ENCODE measurements at places on chromosomes 5 and 9.

GRCh38 chr5:75522025-75522424, 10.3 kb downstream of the POLK start:
- no peak for DNase-seq

DNA sequence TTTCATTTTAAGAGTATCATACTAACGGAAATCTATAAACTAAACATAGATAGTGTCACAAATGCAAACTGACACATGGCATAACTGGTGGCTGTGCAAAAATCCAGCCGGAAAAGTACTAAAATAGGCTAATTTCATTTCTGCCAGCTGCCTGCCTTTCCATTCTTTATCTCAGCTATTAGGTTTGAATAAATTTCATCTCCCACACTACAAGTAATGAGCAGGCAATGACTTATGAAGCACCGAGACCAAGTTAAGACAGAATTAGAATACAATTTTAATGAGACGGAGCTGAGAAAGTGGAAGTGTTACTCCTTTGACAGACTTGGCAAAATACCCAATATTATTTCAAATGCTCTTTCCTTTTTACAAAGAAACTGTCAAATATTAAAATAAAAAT, 258.8 kb upstream of the ZNF608 start:
- DNase-seq = no peak

GRCh38 chr9:85528607-85529006, 213.1 kb downstream of the AGTPBP1 start:
- no peak for DNase-seq

DNA sequence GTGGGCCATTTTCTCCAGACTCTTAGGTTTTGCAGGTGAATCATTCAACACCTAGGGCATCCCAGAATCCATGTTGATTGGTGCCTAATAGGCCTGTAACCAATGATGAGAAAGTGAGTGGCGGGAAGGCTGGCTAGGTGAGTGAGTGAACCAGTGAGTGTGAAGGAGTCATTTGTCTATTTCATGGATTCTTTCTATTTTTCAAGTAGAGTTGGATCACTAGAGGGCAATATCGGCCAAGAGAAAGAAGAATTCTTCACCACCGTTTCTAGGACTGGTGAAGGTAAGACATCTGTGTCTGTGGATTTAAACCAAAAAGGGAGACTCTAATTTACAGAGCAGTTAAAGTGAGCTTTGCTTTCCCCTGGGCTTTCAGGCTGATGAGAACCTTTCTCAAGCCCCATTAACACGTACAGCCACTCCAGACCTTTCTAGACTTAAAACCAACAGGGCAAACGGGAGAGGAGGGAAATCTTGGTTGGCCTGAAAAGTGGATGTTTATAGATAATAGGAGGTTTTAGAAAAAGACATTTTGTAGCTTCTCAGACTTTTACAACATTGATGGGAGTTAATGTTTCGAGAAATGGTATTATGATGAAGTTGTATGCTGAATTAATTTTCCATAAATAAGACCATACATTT, 114.3 kb upstream of the IL12B start:
- peak; percentile 8 for DNase-seq

DNA sequence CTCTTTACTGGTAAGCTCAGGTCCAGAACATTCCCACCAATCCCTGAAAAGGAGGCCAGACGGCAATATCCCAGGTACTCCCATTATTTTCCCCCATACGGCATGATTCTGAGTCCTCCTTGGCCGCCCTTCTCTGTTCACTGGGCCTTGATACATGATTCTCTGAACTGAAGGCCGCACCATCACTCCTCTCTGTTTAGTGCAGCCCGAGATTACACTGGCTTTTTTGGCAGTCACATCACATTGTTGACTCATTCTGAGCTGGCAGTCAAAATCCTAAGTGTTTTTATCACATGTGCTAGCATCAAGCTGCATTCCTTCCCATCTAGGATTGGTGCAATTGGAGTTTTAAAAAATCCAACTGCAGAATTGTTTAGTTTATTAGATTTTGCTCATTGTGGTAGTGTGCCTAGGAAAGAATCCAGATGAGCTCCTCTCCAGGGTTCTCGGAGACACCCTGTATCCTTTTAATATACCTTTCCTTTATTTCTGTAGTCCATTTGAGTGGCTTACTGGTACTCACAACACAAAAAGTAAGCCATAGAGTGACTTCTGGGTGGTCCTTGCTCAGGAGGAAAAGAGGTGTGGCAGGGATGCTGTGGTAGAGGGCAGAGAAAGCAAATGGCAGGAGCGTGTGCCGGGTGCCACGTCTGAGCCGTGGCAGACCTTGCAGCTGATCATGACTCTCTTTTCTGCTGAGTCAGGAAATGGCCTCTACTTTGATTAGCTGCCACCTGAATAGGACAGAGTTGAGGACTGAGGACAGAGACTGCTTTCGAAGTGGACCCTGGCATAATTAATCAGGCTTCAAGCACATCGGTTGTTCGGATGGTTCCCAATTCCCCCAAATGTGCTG, 121.1 kb upstream of the IL12B start:
- DNase-seq = no peak

GRCh38 chr9:98075332-98075805, 18.8 kb downstream of the NANS start:
- DNase-seq = no peak

DNA sequence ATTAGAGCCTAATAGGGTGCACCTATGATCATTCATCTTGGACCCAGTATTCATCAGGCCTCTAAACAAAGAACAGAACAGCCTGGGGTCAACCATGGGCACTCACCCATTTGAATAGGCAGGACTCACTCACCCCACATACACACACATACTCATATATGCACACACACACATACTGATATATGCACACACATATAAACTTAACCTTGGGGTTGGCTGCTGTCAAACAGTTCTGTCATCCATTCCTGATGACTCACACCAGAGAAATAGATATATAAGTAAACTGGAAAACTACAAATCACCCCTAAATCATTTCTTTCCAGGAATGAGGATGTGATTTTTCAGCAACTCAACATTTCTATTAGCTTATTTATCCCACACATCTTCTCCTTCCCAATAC, 51.3 kb downstream of the ARL15 start:
- DNase-seq = no peak

DNA sequence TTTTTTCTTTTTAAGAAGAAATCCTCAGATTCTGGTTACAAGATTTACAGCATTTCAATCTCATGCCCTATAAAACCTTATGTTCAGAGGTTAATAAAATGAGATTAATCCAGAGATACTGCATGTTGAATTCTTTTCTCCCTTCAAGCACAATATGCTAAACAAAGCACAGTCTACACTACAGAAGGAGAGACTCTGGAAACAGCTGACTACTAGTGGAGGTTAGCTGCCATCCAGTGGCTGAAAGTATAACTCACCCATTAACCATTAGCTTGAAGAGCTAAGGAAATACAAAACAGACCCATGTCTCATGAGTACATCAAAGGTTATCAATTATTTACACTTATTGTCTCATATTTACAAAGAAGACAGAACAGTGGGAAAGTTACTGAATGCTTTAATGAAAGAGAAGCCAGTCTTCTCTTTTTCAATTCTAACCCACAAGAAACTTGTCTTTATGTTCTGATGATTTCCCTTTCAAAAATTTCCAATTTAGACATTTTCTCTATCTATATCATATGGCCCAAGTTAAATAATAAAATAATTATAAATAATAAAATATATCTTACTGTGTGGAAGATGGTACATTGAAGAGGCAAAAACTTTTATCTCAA, 12.7 kb upstream of the DNAH5 start:
- DNase-seq = peak; percentile 52

DNA sequence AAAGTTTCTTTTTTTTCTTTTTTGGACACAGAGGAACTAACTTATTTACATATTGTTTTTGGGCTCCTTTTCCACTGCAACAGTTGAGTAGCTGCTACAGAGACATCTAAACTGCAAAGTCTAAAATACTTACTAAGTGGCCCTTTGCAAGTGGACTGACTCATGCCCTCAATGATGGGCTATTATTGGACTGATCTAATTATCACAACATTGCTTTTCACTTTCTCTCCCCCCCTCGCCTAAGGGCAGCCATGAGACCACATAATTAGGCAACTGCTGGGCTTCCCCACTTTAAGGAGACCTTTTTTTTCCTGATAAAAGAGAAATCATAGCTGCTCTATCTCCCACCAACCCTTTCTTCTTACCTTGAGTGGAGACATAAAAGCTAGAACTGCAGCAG, 47.0 kb downstream of the PLK2 start:
- DNase-seq = no peak

GRCh38 chr5:152309926-152310450, 95.1 kb downstream of the NMUR2 start:
- DNase-seq = no peak

- DNase-seq = no peak
Measured at GRCh38 chr5:81393430-81393782, 528 bp downstream of the ACOT12 start.

- no peak for DNase-seq
Measured at GRCh38 chr5:143119291-143119769, 284.2 kb downstream of the NR3C1 start.

GRCh38 chr5:62606878-62607277, 28.3 kb downstream of the LRRC70 start:
- no peak for DNase-seq

DNA sequence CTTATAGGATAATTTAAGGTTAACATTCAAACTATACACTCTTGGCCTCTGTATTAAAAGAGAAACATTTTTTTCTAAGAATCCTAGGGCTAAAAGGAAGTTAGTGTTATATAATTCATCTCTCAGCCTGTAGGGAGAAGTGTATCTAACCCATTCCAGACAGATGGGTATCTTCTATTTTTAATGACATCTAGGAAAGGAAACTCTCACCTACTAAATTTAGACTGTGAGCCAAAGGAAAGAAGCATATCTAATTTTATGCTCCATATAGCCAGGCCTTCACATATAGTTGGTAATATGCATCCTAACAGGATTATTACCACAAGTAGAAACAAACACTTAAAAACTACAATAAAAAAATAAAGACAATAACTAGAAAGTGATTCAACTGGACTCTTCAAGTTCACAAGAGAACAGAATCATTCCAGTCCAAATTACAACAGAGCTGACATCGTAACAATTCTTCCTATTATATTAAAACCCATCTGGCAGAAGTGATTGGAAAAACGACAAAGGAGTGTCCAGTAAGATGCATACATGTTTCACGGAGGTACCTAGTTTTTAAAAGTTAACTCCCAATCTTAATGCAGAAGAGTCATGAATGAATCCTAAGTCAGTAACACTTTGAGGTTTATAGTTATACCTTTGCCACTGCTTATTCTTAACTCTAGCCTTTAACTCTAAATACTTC, 39.4 kb downstream of the SCAI start:
- DNase-seq = no peak

DNA sequence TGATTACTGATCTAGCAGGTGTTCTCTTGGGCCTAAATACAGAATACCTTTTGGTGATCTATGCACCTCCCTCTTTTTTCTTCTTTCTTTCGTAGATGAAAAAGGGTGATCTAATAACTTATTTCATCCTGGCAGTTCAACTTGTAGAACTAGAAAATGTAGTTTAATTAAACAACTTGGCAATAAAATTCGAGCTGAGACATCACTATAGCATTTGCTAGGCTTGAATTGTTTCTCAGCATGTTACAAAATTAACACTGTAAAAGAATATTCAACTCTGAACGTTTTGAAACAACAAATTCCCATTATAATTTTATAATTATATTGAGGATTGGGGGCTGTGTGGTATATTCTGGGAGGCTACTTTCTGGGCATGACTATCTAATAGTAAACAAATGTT, 19.5 kb downstream of the SMIM15 start:
- no peak for DNase-seq

DNA sequence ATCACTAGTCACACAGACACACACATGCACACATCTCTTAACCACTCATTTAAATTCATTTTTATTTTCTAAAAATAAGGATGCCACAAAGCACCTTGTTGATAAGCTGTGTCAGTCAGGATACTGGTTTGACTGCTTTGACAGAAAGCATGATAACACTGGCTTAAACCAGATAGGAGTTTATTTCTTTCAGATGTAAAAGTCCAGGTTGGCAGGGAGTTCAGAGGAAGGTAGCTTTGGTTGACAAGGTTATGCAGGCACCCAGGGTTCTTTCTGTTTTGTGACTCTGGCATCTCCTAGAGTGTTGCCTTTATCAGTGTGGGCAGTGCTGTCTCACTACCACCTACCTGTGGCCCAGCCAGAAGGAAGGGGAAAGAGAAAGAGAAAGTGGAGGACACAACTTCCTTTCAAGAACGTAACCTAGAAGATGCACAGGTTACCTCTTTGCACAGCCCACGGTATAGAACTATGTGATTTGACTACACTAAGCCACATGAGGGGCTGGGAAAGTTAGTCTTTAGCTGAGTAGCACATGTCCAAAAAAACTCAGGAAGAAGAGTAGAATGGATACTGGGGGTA, 334.7 kb downstream of the OSTF1 start:
- no peak for DNase-seq

DNA sequence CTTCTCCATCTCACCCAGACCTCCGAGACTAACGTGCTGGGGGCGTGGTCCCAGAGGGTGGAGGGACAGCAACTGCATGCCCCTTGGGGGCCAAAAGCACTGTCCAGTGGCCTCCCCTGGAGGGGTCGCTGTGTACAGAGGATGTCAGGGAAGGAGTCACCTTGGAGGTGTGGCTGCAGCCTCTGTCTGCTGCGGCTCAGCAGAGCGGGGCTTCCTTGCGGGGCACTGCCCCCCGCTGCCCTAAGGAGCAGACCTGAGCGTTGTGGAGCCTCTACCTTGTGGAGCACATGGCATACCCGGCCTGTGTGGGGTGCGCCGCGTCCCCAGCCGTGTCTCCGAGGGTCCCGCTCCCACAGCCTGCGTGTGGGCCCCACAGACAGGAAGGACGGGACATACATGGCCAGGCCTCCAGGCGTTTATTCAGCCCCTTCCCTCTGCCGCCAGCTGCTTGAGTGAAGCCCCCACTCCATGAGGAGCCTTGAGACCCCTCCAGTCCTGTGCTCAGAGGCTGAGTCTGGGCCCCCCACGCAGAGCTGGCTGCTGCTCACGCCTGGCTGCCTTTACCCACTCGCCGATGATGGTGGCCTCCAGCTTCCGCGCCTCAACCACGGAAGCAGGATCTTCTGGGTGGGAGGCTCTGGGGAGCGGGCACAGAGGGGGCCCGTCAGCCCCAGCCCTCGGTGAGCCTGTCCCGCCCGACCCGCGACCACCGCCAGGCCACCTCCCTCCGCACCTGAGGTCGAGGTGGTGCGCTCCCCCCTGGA, 4.2 kb downstream of the DPP7 start:
- no peak for DNase-seq
